ENCODE measurements at places on chromosomes 11 and 22.

DNA sequence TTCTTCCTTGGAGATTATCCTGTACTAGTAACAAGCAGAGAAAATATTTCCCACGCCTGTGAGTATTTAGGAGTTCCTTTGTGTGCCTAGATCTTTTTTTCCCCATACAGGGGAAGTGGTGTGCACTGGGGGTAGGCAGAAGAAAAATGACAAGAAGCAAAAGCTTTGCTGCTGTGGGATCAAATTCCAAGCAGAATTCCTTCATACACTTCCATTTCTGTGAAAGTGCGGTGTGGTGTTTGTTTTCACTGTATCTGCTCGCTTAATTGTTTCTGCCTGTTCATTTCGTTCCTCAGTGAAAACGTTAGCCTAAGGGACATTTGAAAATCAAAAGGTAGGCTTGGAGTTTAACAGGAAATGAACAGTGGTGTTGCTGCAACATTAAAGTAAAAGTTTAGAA is 47.9 kb downstream of the BLID start:
- DNase-seq, result no peak

GRCh38 chr22:40829131-40829530 is 10.0 kb upstream of the SLC25A17 start:
- DNase-seq, result no peak

- DNase-seq, result no peak
Observed at GRCh38 chr22:38034884-38035529, 22.2 kb upstream of the PICK1 start.

GRCh38 chr11:11818529-11819121 is 23.1 kb upstream of the USP47 start:
- no peak for DNase-seq

GRCh38 chr11:36131721-36132397 is 157.4 kb downstream of the COMMD9 start:
- no peak for DNase-seq

- no peak for DNase-seq
Observed at GRCh38 chr11:21105196-21105917, 436.0 kb downstream of the NELL1 start.

DNA sequence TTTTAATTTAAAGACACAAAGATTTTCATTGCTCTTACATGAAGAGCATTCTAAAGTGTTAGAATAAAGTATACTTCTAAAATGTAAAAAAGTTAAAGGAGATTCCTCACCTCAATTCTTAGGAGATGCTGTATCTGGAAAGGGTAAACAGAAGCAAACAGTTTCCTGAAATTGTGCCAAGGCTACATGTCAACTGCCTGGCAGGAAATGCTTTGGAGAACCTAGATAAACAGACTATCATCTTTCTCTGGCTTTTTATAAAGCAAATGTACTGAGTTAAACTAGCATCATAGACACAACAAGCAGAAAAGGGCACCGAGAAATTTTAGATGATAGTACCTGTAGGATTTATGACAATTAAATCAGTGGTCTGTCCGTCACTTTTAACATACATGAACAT is 24.7 kb upstream of the AKIP1 start:
- DNase-seq, result no peak

GRCh38 chr22:29574762-29575450 is 6.0 kb downstream of the NIPSNAP1 start:
- DNase-seq, result no peak

DNA sequence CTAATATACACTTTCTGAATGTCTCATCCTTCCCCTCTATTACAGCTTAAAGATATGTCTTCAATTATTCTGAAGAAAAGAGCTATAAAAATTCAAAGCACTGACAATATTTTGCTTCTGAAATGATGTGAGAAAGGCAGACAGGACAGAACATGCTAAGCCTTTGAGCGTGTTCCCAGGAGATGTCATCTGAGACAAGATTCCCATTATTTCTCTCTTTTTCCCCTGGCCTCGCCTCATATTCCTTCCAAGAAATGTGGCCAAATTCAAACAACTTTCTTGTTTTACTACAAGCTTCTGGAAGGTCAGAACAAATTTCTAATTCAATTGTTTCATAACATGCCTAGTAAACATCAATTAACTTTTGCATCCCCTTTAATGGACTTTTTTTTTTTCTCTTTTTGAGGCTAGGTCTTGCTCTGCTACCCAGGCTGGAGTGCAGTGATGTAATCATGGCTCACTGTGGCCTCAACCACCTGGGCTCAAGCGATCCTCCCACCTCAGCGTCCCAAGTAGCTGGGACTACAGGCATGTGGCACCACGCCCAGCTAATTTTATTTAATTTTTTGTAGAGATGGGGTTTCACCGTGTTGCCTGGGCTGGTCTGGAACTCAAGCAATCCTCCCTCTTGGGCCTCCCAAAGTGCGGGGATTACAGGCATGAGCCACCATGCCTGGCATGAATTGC is 37.1 kb upstream of the NFRKB start:
- DNase-seq, result no peak

DNA sequence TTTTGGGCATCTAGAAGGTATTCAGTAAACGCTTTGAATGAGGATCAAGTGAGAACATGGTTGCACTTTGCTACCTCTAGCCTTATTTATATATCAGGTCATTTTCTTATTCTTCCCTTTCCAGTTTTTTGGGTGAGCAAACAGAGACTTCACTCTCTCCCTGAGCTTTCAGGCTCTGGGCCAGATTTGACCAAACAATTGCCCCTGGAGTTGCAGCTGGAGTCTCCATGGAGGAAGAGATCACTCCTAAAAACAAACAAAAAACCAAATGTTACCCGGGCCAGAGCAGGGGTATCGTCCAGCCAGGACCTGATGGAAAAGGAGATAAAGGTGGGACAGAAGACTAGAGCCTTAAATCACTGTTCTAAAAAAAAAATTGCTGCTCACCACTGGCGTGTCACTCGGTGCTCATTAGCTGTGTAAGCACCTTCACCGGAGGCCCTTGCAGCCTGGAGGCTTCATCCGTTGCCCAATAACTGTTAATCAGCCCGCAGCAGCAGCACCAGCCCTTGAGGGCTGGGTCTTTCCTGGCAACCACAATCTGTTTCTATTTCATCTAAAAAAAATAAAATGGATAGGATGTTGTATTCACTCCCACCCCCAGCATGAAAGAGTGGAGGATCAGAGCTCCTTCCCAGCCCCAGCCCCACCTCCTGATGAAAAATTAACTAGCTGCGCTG is 125.0 kb downstream of the PKNOX2 start:
- DNase-seq, result no peak

DNA sequence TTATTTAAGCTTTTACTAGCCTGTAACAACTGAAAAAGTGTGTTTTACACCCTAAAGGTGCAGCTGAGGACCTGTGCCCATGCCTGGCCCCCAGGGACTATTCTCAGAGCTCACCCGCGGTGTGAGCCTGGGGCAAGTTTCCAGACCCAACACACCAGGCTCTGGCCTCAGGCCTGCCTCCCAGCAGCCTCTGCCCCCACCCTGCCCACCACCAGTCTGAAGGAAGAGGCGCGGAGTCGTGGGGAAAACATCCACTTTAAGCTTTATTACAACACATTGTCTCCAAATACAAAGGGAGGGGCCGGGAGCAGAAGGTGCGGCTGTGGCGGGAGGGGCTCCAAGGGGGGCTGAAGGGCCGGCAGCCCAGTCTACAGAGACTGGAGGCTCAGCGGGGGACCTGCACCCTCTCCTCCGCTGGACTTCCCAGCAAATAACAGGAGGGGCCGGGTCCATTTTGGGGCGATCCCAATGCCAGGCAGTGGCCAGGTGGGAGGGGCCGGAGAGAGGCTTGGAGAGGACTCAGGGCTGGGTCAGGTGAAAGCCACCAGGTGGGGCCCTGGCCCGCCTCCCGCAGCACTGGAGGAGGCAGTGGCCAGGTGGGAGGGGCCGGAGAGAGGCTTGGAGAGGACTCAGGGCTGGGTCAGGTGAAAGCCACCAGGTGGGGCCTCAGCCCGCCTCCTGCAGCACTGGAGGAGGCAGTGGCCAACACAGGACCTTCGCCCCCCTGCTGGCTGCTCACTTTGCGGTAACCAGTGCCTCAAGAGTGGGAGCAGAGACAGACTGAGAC is 18.1 kb downstream of the DUSP8 start:
- no peak for DNase-seq

- no peak for DNase-seq
Observed at GRCh38 chr22:45329530-45329936, 19.8 kb downstream of the FAM118A start.

- DNase-seq, result no peak
Observed at GRCh38 chr22:30297991-30298701, 8.8 kb upstream of the CASTOR1 start.

DNA sequence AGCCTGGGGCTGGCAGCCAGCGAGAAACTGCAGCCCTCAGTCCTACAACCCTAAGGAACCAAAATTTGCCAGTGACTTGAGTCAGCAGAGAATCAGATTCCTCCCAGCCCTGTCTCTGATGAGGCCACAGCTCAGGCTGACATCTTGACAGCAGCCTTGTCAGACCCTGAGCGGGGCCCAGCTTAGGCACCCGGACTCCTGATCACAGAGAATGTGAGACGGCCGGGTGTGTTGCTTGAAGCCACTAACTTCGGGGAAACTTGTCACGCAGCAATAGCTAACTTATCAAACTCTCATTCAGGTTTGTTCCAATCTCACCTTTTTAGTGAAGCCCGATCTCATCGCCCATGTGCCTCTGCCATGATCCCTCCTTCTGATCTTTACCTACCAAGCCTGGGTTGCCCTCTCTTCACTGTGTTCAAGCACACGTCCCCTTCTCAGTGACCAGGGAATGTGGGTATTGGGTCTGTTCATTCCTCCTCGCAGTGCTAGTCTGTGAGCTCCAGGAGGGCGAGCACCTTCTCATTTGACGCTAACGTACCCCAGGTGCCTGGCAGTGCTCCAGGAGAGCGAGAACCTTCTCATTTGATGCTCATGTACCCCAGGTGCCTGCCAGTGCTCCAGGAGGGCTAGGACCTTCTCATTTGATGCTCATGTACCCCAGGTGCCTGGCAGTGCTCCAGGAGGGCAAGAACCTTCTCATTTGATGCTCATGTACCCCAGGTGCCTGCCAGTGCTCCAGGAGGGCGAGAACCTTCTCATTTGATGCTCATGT is 280.7 kb downstream of the BRD1 start:
- DNase-seq, result no peak

DNA sequence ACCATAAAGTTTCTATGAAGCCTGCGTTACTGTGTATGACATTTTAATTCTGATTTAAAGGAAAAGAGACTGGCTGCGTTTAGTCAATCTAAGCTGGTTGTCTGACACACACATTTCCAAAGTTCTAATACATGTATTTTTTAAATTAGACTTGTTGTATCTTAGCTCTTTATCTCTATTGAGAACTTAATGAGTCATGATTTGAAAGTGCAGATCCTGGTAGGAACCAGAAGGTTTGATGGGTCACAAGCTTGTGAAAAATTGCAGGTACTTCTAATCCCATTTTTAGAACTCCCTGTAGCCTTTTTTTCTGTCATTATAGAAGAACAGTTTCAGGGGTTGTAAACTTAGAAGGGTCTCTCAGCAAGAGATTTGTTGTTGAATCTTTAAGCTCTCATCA is 210.3 kb downstream of the DDX10 start:
- DNase-seq, result no peak

DNA sequence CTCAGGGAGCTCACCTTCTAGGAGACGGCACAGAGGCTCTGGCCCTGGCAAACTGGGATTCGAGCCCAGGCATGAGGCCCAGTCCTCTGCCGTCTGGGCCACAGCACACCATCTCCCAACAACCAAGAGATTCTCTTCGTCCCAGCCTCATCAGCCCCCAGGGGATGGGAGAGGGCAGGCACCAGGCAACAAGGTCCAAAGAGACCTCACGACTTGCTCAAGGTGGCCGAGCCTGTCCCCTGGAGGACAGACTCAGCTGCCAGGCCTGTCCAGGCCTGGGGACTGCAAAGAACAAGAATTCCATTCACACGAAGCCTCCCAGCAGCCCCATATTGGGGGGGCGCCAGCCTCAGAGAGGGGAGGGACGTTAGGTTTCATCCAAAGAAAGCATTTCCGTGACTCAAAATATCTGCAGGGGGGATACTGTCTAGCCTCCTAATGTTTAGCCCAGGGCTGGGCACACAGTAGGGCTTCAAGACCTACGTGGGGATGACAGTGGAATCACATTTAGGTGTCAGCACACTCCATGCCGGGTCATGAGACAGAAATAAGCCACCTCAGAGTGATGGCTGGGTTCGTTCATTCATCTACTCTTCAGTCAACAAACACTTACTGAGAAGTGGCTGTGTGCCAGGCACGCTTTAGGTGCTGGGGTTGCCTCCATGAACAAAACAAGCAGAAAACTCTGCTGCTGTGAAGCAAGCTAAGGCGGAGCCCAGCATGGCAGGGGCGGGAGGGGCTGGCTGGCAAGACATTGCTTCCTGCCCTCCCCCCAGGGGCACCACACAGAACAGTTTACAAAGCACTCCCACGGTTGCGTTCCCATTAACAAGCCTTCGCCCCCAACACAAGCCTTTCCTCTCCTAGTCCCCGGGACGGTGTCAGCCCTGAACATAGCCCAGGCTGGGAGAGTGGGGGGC is 1.2 kb downstream of the CARNS1 start:
- DNase-seq, result peak; percentile 72
